Right forelimb (tissue), 1 donor: ENCODE measurements at places on chromosomes 3 and 15.
A peak's percentile ranks its signal among the peaks of the same experiment; 100 is the strongest.

GRCh38 chr3:169969174-169970095 lies 2.8 kb downstream of the SEC62 start:
- DNase-seq, result no peak

- peak; percentile 61 for DNase-seq
These were observed 117.6 kb upstream of the EIF1B start for GRCh38 chr3:40191850-40192448.

DNA sequence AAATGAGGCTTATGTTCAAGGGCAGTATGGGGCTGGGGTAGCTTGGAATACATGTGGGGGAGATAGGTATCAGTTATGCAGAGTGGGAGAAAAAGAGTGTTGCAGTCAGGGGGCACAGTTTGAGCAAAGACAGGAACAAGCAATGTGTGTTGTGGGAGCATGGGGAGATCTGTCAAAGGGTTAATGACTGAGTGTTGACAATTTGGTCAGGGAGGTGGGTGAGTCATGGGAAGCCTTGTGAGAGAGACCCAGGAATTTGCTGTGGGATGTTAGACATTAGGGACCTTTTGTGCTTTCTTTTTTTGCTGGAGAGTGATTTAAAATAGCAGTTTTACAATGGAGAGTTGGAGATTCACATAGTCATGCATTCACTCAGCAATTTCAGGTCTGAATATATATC lies 221.6 kb upstream of the NR2E3 start:
- no peak for DNase-seq

- no peak for DNase-seq
These were observed 103.3 kb downstream of the SMAD6 start for GRCh38 chr15:66805202-66805885.
